Nucleus accumbens (tissue), 56 donors: ENCODE measurements at places on chromosomes 12 and 14.

- DNase-seq, result no peak
Observed at GRCh38 chr14:68404652-68405183, 388.1 kb downstream of the ZFP36L1 start.

DNA sequence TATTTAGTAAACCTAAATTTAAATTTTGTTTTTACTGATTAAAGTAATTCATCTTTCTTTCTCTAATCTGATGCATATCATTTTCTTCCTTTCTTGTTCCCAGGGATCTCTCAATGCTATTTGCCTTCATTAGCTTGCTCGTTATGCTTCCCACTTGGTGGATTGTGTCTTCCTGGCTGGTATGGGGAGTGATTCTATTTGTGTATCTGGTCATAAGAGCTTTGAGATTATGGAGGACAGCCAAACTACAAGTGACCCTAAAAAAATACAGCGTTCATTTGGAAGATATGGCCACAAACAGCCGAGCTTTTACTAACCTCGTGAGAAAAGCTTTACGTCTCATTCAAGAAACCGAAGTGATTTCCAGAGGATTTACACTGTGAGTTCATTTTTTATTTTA is 48.6 kb downstream of the VEZT start:
- no peak for DNase-seq

GRCh38 chr12:47819138-47819895 is 386 bp downstream of the HDAC7 start:
- peak; percentile 20 for DNase-seq

GRCh38 chr14:31026077-31026449 is at the start of gene STRN3:
STRN3 (minus strand) TSS chr14:31026379; CDS start chr14:31026185, 194 bp downstream.
- DNase-seq, result no peak

DNA sequence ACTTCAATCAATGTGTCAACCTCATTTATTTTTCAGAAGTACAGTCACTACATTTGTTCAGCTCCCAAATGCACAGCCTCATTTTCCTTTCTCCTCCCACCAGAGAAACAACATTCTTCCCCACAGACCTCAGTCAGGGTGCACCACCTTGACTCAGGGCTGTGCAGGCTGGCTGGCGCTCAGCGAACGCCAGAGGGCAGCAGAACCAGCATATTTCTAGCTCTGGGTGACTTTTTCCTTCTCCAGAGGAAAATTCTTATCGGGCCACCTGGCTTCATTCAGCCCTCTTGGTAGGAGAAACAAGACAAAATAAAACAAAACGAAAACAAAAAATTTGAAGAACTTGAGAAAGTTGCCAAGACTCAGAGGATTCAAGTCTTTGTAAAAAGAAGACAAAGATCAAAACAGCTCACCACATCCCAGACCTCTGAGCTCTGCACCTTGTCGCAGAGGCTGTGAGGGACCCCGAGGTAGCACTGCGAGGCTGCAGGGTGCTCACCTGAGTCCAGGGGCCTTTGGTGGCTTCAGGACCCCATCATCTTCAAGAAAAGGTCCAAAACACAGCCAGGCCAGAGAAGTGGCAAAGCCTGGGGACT is 33.7 kb downstream of the PAH start:
- no peak for DNase-seq

DNA sequence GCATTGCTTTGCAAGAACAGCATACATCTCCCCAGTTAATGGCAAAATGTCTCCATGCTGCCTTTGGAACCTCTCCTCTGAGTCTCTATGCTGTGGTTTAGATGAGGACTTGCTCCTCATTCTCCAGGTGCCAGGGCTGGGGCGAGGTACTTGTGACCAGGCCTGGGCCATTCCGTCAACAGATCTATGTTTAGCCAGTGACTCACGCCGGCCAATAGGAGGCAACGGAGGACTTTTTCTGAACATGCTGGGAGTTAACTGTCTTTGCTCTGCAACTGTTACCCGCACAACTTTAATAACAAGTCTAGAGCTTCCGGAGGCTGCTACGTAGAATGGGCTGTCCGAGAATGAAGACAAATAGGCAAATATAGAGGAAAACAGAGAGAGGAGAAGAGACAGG is 214.2 kb downstream of the GLT1D1 start:
- no peak for DNase-seq

DNA sequence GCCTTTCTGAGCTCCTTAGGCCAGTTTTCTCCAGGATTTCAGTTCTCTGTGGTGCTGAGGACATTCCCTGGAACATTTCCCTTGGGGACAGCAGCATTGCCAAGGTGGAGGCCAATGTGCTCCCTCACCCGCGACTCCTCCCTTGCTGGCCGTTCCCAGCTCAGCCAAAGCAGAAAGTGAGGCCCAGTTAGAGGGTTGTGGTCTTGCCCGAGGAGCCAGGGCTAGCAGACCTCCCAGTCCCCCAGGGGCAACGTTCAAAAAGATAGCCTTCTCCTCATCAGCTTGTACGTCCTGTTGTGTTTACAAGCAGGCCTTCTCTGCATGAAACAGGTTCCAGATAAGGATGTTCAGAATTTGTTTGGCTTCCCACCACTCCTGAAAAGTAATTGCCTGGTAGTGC is 78.4 kb downstream of the SSPN start:
- no peak for DNase-seq

DNA sequence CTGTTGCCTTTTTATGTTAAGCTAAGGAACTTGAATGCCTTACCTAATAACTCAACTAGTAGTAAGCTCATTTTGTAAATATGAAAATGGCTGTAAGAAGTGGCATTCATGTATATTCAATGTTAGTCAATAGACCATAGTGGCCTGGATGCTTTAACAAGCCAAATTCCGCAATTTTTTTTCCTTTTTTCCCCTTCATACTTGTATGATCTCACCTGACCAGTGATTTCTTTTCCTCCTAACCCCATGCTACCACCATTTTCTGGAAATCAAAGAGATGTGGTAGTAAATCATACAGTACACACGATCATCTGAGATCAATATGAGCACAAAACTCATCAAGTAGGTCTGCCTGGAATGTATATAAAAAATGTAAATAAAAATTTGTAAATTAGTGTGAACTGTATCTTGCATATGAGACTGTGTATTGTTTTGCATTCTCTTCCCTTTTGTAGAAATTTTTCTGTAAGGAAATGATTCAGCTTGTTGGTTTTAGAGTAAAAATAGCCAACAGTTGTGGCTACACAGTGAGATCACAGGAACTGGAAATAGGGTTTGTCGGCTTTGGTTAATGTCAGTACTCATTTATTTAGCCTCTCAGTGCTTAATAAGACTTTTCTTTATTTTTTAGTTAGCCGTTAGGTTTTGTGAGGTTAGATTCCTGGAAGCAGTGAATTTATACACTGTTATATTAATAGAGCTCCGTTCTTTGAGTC is 62.5 kb downstream of the ETNK1 start:
- no peak for DNase-seq

- DNase-seq, result no peak
Observed at GRCh38 chr12:3797531-3798048, 44.7 kb upstream of the CRACR2A start.

- DNase-seq, result no peak
Observed at GRCh38 chr12:108884116-108885012, 4.5 kb downstream of the DAO start.

DNA sequence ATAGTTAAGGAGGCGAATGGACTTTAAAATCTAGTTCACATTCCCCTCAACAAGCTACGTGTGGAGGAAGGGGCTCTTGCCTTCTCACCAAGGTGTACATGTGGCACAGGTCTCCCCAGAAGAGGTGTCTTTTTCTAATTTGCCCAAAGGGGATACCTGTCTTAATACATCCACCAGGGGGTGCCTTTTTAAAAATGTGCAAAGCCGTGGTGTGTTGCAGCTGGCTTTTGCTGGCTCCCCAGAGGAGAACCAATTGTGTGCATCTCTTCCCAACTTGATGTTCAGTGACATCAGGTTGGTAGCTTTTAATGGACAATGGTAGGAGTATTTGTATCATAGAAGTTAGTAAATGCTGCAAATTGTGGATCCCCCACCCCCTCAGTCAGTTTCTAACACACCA is 33.8 kb downstream of the CREBL2 start:
- no peak for DNase-seq

DNA sequence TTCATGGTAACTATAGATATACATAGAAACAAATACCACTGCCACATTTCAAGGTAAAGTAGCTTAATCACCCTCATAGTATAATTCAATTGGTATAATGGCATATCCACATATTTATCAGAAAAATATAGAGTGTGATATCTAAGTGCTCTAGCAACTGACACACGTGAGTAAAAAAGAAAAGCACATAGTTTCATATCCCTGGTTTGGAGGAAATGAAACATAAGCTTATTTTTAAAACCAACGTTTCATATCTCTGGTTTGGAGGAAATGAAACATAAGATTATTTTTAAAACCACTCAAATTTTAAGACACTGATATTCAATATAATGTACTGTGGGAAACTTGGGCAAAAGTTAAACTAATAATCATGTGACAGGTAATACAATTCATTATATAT is 2.1 kb downstream of the OR6C70 start:
- DNase-seq, result no peak

DNA sequence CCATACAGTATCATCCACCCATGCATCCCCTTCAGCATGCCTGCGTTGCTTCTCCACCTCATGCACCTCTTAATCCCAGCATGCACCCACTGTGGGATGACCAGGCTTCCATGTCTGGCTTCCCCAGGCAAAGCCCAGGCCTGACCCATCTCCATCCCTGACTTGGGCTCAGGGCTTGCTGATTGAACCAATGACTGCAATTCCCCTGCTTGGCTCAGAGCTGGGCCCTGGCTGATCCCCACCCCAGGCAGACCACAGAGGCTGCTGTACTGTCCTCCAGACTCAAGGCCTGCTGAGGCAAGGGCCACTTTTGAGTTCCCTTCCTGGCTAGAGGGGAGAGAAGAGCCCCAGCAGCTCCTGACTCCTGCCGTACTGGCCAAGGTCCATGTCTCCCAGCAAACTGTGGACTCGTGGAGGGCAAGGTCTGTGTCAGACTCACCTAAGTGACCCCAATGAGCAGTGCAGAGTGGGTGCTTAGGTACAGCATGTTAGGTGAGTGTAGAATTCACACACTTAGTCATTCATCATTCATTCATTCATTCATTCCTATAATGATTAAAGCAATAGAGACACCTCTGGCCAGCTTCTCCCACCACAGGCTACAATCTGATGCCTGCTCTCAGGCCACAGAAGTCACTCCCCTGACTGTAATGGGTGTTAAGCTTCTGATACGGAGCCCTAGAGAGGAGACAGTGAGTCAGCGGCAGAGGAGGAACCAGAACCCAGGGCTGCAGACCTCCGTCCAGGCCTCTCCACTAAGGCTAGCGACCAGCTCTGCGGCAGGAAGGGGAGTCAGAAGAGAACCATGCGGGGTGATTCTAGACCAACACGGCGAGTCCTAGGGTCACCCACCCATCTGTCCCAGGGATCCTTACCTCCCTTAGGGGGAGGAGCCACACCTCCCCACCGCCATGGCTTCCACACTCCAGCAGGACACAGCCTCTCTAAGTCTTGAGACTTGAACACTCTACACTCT is 2.9 kb downstream of the BEGAIN start:
- DNase-seq, result no peak

GRCh38 chr12:113161415-113162016 is 12.0 kb downstream of the CFAP73 start:
- peak; percentile 96 for DNase-seq

- DNase-seq, result no peak
Observed at GRCh38 chr14:101473045-101473729, 88.1 kb upstream of the DIO3 start.

- DNase-seq, result no peak
Observed at GRCh38 chr14:90624227-90624626, 192.0 kb downstream of the TTC7B start.

- no peak for DNase-seq
Observed at GRCh38 chr12:90321369-90321768, 612.7 kb upstream of the ATP2B1 start.

GRCh38 chr14:21993070-21993469 is 319.5 kb upstream of the OR4E1 start:
- DNase-seq, result no peak

- no peak for DNase-seq
Observed at GRCh38 chr14:91245029-91245428, 525 bp upstream of the GPR68 start.

DNA sequence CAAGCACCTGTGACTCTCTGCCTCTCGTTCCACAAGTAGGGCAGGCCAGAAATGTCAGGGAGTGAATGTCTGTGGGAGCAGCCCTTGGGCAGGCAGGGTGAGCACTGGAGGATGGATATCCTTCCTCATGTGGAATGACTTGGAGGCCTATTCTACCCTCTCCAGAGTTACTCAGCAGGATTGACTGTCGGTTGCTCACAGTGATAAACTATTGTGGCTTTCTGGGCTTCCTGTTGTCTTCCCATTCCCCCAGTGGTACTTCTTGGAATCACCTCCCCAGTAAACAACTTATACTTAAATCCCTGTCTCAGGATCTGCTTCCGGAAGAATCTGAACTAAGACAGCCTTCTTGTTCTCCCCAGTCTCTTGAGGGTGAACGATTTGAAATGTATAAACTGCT is 79.6 kb upstream of the MANSC4 start:
- no peak for DNase-seq

GRCh38 chr12:56775638-56776037 is 12.5 kb downstream of the HSD17B6 start:
- no peak for DNase-seq

DNA sequence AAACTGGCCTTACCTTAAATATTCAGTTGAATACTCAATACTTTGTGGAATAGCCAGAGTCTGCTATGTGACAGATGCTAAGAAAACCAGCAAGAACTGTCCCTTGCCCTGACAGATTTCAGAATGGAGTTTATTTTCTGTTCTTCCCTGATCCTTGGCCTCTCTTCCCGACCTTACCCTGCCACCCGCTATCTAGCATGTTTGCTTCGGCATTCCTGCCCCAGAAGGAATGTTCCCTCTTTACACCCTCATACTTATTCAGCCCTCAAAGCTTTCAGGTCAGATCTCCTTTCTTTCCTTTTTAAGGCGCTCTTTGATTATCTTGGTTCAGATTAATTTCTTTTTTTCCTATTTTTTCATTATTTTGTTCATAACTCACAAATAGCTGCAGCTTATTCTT is 21.8 kb downstream of the SUSD6 start:
- DNase-seq, result no peak

DNA sequence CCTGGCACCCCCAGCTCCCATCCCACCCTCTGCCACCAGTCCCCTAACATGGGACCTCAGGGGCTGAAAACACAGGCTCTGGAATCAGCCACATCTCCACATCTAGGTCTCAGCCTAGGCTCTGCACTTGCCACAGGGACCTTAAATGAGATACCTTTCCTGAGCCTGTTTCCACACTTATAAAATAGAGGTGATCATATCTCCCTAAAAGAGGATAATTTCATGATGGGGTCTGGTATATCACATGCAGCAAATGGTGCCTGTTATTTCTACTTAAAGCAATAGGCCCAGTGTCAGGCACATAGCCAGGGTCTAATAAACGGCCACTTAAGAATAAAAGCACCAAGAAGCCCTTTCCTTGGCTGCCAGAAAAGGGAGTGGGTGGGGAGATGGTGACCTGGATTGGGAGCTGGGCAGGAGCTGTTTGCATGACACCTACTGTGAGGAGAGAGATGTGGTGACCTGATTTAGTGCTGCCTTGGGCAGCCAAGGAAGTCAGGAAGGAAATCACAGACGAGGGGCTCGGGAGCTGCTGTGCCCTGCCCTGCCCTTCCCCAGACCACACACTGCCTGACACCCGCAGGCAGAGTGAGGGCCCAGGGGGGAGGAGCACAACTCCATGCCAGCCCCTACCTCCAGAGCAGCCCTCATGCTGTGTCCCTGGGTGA is 71.2 kb downstream of the IRF2BPL start:
- DNase-seq, result no peak

GRCh38 chr12:62618930-62619329 is 152.3 kb downstream of the MON2 start:
- DNase-seq, result no peak

- no peak for DNase-seq
Observed at GRCh38 chr12:131137836-131138637, 184.3 kb downstream of the ADGRD1 start.

- no peak for DNase-seq
Observed at GRCh38 chr12:113891739-113892520, 74.2 kb downstream of the RBM19 start.
